Stimulated activated CD4-positive, alpha-beta T cell treated with anti-CD3 and anti-CD28 coated beads, Interleukin-1b, Interleukin-23, amount 100 ng/mL, for 48 hours (primary cell): ENCODE measurements at places on chromosomes 6 and 20.
A peak's percentile ranks its signal among the peaks of the same experiment; 100 is the strongest.

GRCh38 chr20:38863024-38863851 is 57.7 kb downstream of the PPP1R16B start:
- peak; percentile 56 for DNase-seq

- DNase-seq: no peak
Observed at GRCh38 chr6:139853302-139853992, 479.0 kb upstream of the CITED2 start.

- DNase-seq: no peak
Observed at GRCh38 chr20:31857861-31858759, 12.2 kb downstream of the DUSP15 start.

DNA sequence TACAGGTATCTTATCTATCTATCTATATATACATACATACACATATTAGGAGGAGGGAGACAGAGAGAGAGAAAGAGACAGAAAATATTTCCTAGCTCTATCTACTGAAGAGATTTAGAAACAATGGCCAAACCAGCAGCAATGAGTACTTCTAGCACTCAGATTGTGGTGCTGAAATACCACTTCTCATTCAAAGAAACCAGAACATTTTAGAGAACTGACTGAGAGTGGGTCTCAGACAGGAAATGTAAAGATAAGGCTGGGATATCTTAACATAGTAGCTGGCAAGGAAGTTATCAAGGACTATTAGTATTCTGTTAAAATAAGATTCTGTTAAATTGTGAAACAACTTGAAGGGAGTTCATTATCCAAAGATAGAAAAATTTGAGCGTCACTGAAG is 57.0 kb downstream of the DNAAF9 start:
- no peak for DNase-seq

- DNase-seq: no peak
Observed at GRCh38 chr6:8940356-8940755, 505.0 kb upstream of the SLC35B3 start.

GRCh38 chr20:41278936-41279335 is 38.6 kb downstream of the ZHX3 start:
- DNase-seq: no peak

- DNase-seq: no peak
Observed at GRCh38 chr6:33794910-33795623, 6.1 kb upstream of the LEMD2 start.

- DNase-seq: no peak
Observed at GRCh38 chr6:15522026-15522425, 140.8 kb downstream of the DTNBP1 start.

DNA sequence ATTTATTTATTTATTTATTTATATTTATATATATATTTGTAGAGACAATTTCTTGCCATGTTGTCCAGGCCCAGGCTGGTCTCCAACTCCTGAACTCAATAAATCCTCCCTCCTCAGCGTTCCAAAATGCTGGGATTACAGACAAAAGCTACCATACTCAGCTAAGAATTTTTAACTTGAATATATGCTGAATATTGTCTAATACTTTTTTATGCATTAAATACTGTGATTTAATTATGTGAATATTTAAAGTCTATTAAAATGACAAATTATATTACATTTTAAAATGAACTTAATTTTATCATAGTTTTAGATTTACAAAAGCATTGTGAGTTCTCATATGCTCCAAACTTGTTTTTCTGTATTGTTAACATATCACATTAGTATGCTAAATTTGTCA is 1022.4 kb downstream of the GRIK2 start:
- no peak for DNase-seq

DNA sequence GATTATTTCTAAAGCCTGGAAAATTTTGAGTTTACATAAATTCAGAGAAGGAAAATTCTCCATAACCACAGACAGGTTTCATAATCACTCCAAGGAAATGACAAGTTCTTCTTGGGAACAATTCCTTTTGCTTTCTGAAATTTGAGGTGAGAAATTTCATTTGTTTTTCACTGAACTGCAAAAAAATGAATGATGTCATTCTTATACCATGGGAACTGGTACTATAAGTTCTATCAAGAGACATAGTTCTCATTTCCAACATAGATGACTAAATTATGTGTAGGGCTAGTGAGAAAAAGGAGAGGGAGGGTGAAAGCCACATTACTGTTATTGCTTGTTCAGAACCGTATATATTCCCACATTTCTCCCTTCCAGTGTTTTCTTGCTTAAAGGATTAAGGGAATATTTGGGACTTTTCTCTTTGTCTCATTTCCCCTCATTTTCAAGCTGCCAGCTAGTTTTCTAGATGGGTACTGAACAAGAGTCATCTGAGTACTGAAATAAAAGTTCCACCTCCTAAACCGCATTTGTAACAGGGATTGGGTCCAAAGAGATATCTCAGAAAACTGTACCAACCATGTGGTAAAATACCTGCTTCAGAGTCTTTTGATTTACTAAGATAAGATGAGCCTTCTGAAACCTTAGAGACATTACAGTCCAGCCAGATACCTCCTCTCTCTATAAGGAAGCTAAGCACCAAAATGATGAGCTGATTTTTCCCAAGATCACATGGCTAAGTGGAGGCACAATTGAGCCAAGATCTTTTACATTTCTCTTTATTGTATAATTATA is 144.3 kb upstream of the PRDM1 start:
- DNase-seq: no peak

- no peak for DNase-seq
Observed at GRCh38 chr6:10424040-10424439, 9.2 kb upstream of the TFAP2A start.

DNA sequence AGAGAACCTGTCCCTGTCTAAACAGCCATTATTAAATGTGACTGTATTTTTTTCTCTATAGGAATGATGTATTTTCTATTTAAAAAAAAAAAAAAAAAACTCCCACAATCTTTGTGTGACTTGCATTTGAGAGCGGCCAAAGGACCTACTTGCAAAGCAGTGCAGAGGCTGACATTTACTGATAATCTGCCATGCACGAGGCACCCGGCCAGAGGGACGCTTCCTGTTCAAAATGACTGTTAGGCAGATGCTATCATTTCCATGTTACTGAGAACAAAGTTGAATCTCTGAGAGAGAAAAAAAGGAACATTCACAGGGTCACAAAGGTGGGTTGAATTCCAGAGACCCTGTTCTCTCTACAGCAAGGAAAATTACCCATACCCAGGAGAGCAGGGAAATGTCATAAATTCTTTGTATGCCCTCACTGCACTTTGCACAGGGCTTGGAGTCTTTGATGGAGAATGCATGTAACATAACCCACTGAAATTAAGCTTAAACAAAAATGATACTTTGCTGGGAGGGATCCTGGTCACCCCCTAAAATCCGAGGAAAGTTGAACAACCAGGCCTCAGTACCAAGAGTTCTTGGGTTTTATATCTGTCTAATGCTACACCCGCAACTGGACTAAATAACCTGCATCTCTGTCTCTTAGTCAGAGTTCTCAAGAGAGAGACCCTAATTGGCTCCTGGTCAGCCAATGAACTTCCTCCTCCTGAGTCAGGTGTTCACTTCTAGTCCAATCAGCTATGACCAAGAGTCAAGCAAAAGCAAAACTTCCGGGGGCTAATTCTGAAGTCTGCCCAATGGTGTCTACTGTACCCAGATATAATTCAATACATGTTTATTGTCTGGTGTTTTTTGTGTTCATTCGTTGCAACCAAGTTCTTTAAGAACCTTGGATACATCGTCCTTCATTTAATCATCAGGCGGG is 61.2 kb downstream of the GCLC start:
- DNase-seq: peak; percentile 30

DNA sequence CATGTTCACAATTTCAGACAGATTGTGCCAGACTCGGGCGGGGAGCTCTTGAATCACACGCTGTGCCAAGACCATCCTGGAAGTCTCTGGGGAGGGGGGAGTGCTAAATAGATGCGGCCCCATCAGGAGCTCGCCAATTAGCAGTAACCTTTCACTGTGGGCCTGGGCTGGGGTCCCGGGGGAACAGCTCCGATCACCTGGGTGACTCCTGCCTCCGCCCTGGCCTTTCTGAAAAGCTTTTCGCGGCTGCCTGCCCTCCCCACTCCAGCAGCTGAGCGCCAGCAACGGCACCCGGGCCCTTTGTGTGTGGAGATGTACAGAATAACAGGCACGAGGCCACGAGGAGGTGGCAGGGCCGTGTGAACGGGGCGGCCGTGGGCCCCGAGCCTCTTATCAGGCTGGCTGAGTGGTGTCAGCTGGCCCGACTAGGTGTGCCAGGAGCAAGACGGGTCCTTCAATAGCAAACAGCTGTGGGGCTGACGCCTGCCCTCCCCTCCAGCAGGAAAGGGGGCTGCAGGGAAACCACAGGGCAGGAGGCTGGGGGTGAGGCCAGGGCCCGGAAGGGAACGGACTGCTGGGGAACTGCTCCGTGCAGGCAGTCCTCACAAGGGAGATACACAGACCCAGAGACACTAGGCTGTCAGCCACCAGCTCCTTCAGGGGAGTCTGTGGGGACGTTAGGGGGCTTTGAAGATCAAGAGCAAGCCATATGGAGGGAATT is 56.8 kb downstream of the NOL4L start:
- DNase-seq: no peak

DNA sequence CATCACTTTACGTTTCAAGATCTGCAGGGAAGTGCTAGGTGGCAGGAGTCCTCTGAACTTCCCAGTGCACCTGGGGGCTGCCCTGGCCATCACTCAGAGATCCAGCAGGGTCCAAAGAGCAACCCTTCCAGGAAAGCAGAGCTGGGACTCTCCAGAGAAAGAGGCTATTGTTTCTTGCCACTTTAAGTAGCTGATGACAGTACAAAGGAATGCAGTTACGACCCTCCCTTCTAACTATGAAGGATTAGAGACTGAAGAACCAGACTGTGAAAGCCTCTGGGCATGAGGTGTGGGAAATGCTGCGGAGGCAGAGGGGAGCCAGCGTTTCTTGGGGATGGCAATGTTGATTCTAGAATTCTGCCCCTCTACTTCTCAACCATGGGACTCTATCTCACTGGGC is 189.1 kb upstream of the SUPT3H start:
- DNase-seq: no peak

DNA sequence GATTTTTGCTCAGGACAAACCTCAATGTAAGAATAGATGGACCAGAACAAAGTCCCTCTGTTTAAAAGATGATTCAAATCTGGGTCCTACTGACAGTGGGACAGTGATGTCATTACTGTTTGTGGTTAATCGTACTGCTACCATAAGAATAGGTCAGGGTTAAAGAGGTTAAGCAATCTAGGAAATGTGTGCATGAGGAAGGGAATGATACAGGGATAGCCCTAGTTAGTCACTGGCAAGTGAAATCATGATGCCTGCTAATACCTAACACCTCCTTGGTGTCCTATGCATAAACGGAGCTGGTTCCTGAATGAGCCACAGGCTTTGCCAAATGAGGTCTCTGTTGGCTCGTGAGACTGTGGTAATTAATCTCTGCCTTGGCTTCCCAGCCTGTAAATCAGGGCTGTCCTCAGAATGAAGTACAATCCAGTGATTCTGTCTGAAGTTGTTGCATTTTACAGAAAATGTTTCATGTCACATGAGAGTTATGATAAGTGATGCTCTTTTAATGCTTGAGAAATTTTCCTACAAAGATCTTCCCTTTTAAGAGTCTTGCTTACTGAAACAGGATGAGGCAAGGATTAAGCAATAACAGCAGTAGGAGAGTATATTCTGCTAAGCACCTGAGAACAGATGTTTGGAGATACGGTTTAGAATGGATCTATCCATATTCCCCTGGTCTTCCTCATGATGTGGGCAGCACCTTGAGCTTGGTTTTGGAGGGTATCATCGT is 3.8 kb downstream of the MEP1A start:
- no peak for DNase-seq

DNA sequence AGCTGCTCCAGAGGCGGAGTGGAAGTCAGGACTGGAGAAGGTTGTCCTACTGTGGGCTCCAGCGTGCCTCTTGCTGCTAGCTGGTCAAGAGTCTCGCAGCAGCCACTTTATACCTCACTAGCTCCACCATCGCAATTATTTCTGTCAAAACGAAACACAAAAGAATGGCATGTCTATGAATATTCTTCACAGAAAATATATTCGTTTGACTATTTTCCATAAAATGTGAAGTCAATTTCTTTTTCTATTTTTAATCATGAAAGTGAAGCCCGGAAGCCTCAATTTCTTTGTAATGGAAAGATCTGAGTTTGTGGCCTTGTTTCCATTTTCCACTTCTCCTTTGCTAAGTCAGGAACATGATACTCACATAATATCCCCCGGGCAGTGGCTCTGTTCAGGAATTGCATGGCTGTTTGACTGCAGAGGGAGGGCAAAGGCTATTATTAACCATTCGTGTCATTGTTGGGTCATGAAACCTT is 51.7 kb downstream of the DTD1 start:
- DNase-seq: no peak

- DNase-seq: no peak
Observed at GRCh38 chr6:139582956-139583355, 208.5 kb upstream of the CITED2 start.

- no peak for DNase-seq
Observed at GRCh38 chr6:75266716-75267291, 17.8 kb downstream of the TMEM30A start.

- no peak for DNase-seq
Observed at GRCh38 chr6:5729080-5729434, 277.7 kb downstream of the NRN1 start.

- DNase-seq: no peak
Observed at GRCh38 chr20:41862476-41862875, 244.3 kb upstream of the CHD6 start.

DNA sequence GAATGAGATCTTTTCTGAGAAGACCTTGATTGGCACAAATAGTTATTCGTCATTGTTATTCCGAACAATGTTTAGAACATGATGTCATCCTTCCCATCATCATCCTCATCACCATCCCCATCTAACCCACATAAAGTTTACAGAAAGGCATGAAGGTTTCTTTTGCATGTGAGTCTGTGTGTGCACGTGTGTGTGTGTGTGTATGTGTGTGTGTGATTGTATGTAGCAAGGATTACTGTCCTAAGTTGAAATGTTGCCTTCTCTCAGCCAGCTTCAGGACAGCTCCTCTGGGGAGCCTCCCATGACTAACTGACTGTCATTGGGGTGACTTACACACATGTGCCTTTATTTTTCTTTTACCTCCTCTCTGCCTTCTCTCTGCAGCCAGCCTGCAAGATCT is 113.5 kb downstream of the SLC22A3 start:
- DNase-seq: peak; percentile 22

DNA sequence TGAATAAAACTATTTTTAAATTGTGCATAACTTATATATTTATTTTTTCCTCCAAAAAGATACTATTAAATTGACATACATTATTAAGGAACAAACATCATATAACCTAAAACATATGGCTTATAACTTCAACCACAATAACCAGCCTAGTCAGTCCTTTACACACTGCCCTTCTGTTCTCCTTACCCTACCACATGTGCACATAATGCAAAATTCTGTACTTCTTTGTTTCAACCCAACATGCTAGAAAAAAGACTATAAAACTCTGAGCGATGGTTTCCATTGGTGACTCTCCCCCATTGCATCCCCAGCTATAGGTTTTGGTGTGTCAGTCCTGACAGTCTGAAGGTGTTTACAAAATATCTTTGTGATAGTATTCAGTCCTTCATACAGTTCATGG is 14.8 kb upstream of the TTK start:
- no peak for DNase-seq

DNA sequence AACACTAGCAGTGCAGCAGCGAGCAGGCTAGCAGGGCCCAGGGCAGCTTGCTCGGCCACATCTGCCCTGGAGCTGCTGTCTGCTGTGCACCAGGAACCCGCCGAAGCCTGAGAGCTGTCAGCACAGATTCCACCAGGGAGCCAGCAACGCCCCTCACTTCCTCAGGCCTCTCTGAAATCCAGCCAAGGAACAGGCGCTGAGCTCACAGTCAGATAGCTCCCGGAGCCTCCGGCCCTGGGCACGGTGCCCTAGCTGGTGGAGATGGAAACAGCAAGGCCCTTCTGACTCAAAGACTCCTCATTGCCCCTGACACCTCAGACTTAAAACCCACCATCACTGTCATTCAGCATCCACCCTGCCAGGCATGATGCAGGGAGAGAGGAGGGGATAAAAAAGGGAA is 839.4 kb downstream of the MAFB start:
- DNase-seq: no peak
